ENCODE measurements at places on chromosomes 2 and 18.

- no peak for DNase-seq
Observed at GRCh38 chr2:236977063-236977851, 108.4 kb upstream of the COPS8 start.

DNA sequence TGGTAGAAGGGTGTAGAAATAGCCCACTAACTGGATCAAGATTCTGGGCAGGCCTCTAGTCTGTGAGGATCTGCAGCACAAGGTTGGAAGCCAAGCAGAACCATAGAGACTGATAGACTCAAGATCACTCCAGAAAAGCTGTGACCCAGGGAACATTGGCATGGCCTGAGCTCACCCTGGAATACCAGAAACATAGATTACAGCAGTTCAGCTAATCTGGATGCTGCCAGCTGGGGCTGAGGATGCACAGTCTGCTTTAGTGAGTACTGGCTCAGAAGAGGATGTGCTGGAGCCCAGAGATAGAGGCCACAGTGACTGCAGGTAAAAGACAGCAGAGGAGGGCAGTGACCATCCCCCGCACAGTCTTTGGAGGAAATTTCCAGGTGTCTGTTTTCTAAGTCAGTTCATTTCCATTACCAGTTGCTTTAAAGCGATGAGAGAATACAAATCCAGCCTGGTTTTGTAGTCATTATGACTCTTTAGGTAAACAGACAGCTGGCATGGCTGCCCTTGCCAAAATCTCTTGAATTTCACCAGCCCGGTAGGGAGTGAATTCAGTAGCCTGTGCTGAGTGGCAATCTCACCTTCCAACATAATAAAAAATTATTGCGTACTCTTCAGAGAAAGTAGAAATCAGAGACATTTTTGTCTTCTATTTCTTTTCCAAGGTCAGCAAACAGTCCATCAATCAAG lies 119.2 kb downstream of the ANTXR1 start:
- no peak for DNase-seq

DNA sequence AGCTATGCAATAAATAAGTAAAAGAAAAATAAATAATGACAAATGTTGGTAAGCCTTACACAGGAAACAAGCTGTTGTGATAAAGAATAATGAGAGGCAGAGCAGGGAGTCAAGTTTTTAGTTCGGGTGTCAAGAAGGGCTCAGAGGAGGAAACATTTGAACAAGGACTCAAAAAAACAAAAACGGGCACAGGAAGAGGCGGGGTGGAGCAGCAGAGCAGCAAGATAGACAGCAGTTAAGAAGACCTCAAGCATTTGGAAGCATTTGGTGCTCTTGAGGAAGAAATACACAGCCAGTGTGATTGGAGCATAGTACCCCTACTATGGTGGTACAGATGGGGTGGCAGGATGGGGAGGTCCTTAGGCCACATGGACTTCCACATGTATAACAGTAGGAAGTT lies 2.8 kb downstream of the TMEM169 start:
- DNase-seq = no peak

GRCh38 chr18:79393181-79393634 lies 2.5 kb upstream of the NFATC1 start:
- no peak for DNase-seq

DNA sequence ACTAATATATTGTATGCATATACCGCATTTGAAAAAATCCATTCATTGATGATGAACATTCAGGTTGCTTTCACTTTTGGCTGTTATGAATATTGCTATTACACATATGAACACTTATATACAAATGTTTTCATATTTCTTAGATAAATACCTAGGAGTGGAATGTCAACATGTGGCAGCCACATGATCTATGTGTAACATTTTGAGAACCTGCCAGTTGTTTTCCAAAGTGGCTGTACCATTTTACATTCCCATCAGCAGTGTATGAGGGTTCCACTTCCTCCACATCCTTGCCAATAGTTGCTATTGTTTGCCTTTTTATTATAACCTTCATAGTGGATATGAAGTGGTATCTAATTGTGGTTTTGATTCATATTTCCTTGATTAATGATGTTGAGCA lies 40.5 kb downstream of the CCDC85A start:
- no peak for DNase-seq

DNA sequence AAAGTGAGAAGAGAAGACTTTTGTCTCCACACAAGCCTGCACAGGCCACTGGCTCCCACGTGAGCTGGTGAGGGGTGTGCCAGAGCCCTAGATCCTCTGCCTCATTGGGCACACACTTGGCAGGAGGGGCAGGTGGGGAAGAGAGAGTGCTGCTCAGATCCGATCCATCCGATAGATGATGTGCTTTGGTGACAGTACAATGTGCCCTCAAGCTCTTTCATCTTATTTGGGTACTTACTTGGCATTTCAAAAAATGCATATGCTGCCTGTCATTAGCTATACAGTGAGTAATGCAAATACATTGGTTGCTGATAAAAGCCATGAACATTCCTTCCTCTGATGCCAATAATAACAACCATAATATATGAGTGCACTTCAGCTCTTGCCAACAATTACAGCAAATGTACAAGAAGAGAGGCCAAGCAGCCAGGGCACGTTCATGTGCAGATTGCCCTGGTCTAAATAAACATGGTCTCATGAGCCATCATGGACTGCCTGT lies 255.3 kb downstream of the VAPA start:
- no peak for DNase-seq

DNA sequence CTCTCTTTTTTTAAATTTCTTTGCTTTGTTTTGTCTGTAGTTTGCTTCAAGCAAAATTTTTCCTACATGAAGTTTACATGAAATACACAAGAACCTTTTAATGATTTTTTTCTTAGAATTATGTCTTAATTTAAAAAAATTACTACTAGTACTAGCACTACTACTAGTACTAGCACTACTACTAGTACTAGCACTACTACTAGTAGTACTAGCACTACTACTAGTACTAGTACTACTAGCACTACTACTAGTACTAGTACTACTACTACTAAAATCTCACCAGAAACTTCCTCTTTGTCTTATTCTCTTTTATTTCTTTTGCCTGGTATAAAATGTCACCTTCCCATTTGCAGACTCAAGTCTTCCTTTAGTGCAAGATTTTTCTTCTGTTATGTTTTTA lies 71.1 kb downstream of the PTH2R start:
- DNase-seq = no peak

DNA sequence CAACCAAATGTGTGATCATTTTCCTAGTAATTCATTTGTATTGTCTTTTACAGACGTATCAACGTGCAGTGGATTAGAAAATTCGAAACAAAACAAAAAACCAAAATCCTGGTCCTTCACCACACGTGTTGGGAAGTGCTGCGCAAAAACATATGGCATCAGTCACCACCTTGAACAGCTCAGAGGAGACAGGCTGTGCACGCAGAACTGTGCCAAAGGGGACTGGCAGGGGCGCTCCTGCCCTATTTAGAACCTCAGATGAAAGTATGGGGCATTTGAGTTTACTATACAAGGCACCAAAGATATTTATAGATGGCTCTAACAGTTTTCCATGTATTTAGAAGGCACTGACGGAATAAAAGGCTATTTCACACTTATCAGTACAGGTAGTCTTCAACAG lies 42.3 kb downstream of the NOL10 start:
- DNase-seq = no peak

DNA sequence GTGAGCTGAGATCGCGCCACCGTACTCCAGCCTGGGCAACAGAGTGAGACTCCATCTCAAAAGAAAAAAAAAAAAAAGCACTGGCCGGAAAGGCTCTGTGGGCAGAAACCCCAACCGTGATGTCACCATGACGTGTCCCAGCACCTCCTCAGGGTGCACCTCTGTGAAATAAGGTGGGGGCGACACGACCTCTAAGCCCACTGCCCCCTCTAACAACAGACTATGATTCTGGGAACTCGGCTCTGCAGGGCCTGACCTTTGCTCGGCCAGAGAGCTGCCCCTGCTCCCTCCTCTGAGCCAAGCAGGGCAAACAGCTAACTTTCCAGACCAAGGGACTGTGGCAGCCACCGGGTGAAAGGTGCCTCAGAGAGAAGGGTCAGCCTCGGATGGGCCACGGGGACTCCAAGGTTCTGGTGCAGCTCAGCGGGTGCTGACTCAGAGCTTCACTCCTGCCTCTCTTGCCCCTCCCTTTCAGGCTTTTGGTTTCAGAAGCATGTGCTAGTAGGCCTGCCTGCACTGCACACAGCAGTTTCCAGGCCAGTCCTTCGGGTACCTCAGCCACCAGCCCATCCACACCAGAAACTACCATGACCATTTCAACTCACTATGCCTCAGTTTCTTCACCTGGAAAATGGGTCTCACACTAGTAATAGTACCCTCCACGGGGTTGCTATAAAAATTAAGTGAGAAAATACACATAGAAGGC lies 8.0 kb downstream of the TMBIM1 start:
- DNase-seq = no peak

- no peak for DNase-seq
Observed at GRCh38 chr2:207764096-207764630, 5.5 kb downstream of the FZD5 start.

DNA sequence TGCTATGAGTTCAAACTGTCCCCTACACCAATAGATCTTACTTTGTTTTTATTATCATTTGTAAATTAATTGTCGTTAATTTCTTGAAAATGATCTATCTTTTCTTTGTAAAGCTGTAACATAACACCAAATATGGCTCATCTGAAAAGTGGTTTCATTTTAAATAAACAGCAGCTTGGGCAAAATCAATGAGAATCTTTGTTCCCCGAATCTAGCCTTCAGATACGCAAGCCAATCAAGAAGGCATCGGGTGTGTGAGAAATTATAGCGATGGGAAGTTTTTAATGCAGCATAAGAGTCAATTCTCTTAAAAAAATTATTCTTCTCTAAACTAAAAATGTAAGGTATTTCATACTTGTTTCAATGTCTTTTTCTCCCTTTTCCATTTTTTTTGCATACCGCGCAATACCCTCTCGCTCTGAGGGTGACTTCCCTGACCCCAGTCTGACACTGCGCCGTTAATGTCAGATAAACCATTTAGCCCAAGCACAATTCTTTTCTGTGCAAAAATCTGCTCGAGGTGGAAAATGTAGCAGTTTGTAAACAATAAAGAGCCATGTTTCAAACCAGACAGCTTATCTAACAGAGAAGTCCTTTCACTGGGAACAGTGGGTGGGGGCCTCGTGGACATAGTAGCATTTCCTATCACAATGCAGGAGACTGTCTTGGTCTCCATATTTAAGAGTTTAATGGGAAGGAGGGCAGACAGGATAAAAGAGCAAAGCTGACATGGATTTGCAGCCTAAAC lies 129.4 kb downstream of the TCF4 start:
- DNase-seq = no peak

DNA sequence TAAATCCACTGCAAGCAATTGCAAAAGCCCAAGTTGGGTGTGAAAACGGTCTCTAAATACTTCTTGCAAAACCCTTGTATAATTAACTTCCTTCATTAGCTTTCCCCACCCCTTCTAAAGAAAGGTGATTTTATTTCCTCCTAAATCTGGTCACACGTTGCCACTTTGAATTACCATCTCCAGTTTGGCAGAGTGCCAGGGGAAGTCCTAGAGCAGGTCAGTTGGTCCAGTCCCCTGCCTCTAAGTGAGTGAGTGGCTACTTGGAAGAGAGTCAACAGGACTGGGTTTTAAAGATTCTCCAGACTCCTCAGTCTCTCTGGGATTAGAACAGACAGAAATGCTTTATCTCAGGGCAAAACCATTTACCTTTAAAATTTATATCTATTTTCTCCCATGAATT lies 18.7 kb upstream of the LYPD6B start:
- no peak for DNase-seq

DNA sequence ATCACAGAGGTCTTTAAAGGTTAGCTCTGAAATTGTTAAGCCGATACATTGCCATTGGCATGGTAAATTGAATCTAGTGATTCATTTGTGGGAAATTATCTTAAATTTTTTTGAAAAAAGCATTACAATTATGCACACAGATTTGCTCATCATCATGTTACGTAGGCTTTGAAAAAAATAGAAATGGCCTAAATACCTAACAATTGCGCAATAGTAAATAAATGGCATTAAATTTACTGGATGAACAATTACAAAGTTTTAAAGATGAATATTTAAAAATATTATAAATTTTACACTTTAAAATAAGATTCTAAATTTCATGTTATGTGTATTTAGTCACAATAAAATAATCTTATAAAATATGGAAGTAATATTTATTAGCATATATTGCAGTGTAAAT lies 171.3 kb downstream of the RPRM start:
- DNase-seq = no peak

DNA sequence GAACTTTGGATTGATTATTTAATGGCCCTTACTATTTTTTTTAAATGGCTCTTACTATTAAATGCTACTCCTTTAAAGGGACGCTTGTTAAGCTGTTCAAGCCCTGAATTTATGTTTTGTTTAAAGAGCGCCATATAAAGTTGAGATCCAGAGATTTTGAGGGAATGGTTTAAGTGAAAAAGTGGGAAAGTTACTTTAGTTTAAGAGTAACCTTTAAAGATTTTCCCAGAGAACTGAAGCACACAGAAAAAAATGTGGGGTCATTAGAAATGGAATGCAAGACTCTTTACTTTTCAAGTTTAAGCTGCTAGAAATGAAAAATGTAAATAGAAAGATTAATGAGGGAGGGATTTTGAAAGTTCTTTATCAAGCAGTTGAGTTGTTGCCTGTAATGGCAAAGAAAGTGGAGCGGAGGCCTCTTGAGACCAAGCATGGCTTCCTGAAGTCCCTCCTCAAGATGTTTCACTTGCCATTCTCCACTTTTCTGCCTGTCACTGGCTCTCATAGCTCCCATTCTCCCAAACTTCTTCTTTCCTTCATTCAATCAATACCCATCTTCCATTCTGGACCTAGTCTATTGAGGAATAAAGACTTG lies 93.2 kb downstream of the KCNS3 start:
- no peak for DNase-seq

DNA sequence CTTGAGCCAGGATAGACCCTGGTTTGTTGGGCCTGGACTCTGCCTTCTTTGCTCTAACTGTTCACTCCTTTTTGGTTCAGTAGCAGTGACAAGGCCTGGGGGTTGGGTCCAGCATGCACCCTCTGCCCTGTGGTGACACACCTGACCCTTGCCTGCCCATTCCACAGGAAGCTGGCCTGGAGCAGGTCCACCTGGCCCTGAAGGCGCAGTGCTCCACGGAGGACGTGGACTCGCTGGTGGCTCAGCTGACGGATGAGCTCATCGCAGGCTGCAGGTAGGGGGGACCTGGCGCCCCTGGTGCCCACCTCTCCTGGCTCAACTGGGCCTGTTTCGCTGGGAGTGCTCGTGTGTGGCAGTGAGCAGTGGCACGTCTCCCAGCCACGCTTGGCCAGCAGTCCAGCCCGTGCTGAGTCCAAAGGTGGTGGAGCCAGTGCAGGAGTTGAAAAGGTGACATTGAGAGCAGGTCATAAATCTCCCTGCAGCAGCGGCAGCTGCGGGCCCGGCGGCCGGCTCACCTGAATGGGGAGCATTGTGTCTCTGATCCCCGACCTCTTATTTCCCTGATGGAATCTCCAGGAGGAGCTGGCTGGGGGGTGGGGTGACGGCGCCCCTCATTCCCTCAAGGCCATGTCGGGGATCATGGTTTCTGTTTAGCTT lies 102.6 kb downstream of the DYSF start:
- no peak for DNase-seq

- DNase-seq = no peak
Observed at GRCh38 chr2:241255542-241256167, 59.8 kb downstream of the HDLBP start.

GRCh38 chr2:16654833-16655444 lies 10.7 kb downstream of the CYRIA start:
- DNase-seq = no peak

Data from NCI-H2081 treated with DMSO at 0.1 percent for 48 hours (cell line).